ENCODE measurements at places on chromosomes 11 and 22.

DNA sequence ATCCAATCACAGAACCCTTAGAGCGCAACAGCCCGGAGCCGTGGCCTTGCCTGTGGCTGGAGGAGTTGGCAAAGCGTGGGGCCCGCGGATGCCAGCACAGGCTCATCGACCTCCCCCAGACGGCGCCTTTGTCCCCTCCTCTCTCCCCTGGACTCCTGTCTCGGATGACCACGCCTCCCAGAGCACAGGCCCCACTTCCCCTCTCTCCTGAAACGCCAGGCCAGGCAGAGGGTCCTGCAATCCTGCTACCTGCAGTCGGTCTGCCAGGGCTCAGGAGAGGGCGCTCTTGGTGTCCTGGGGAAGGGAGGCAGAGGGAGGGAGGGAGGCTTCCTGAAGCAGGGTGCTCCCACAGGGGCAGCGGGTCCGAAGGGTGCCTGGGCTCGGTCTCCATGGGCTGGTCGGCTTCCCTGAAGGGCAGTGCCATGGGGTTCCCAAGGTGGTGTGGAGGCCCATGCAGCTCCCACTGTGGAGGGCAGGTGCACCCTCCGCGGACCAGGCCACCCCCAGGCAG lies 16.6 kb upstream of the TTLL12 start:
- DNase-seq = no peak

- DNase-seq = no peak
These were observed 94.1 kb downstream of the KCNQ1 start for GRCh38 chr11:2538951-2539350.

DNA sequence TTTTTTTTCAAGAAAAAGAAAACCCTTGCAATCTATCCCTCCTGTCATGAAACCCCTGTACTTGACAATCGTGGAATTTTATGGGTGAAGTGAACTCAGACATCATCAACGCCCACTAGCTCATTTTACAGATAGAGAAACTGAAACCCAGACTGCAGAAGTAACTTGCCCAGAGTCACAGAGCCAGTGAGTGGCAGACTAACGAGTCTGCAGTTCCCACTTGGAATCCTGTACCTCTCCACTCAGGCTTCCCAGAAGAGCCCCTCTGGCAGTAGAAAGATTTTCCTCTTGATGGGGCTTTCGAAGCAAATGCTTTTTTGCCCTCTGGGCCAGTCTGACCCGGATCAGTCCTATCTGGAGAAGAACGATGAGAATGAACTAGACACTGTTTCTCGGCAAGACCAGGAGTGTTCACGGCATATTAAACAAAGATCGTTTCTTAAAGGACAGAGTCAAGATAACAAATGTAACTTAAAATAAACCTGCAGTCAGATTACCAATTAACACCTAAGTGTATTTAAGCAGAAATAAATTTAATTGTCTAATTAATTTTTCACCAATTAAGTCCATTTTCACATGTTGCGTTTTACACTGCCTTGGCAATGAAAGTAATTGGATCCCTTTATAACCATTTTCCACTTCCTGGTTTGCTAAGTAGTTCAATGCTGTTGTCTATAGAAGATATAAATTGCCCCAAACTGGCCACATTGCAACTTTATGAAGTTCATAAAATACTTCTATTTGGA lies 61.3 kb upstream of the CREB3L1 start:
- no peak for DNase-seq

- DNase-seq = no peak
These were observed 51.1 kb downstream of the IGSF9B start for GRCh38 chr11:133905677-133906156.

DNA sequence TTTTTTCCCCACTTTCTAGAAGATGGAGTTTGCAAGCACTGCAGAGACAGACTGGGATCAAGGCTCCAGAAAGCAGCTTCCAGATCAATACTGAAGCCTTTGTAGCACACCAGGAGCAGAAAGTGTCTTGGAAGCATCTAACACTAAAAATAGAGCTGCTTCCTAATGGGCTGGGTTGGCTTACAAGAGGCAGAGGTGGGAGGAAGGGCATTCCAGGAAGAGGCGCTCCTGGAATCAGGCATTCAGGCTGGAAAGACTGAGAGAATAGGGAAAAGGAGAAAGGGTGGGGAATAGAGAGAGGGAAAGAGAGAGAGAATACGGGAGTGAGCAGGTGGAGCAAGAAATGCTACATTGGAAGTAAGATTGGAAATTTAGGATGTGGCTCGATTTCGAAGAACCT lies 395.9 kb downstream of the OPCML start:
- DNase-seq = no peak

DNA sequence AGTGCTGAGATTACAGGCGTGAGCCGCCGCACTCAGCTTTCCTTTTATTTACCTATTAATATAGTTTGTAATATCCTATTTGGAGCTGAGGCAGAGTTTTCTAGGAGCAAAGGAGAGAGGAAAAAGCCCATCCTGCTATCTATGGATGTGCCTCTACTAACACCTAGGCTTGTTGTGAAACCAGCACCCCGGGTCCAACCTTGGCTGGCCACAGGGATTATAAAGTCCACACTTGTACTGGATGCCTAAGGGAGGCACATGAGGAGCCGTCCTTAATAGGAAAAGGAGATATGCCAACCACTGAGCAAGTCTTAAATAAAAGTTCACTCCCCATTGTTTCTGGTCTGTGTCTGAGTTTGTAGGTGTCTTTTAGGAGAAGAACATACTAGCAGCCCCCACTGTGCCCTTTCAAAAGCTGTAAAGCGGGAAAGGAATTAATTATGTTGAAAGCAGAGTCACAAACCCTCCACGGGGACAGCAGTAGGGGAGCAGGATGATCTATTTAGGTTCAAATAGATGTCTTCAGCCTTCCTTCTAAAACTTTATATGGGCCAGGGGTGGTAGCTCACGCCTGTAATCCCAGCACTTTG lies 29.3 kb downstream of the RRP7A start:
- no peak for DNase-seq

- no peak for DNase-seq
These were observed 17.1 kb downstream of the USH1C start for GRCh38 chr11:17526931-17527627.

- no peak for DNase-seq
These were observed 27.6 kb upstream of the EXPH5 start for GRCh38 chr11:108620958-108621772.

DNA sequence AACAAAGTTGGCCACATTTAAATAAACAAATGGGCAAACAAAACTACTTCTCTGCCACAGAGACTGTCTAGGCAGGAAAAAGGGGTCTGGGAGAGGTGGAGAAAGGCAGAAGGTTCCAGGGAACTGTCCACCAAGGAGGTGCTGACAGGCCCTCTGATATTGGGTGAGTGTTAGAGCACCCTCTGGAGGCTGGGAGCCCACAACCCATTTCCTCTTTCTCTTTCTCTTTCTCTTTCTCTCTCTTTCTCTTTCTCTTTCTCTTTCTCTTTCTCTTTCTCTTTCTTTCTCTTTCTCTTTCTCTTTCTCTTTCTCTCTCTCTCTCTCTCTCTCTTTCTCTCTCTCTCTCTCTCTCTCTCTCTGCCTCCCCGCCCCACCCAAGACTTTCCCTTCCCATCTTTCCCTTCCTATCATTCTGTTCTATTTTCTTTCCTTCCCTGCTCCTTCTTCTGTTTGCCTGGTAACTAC lies 912.8 kb downstream of the DLG2 start:
- peak; percentile 15 for DNase-seq

DNA sequence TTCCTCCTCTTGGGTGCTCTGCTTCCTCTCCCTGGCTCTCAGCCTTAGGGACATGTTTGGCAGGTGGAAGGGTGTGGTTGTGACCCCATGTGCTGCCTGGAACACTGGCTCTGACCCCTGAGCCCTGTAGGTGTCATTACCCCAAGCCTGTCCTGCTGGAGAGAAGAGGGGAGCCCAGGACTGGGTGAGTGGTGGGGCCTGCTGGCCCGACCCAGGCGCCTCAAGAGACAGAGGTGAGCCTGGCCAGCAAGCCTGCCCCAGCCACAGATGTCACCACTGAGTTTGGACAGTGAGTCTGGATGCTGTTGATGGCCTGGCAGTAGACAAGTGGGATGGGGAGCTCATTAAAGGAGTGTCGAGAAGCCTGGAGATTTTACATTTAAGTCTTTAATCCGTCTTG lies 1112.2 kb downstream of the BRD1 start:
- DNase-seq = no peak

- DNase-seq = peak; percentile 39
These were observed 56.9 kb downstream of the PACS1 start for GRCh38 chr11:66126808-66127555.

- no peak for DNase-seq
These were observed 1.0 kb upstream of the ATG2A start for GRCh38 chr11:64918017-64918416.

DNA sequence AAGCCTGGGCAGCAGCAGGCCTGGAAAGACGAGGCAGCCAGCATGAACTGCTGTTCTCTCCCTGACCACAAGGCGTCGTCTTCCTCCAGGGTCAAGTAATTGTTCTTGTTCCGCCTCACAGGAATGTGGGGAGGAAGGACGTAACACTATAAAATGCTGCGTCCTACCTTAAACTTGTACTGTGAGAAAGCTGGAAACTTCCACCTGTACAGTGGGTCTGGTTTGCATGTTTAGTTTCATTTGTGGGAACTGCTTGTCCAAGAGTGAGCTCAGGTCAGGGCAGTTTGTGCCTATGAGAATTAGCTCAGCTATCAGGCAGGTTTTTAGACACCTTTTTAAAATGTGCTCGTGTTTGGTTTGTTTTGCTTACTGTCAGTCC lies 55.2 kb downstream of the PANX1 start:
- peak; percentile 55 for DNase-seq

DNA sequence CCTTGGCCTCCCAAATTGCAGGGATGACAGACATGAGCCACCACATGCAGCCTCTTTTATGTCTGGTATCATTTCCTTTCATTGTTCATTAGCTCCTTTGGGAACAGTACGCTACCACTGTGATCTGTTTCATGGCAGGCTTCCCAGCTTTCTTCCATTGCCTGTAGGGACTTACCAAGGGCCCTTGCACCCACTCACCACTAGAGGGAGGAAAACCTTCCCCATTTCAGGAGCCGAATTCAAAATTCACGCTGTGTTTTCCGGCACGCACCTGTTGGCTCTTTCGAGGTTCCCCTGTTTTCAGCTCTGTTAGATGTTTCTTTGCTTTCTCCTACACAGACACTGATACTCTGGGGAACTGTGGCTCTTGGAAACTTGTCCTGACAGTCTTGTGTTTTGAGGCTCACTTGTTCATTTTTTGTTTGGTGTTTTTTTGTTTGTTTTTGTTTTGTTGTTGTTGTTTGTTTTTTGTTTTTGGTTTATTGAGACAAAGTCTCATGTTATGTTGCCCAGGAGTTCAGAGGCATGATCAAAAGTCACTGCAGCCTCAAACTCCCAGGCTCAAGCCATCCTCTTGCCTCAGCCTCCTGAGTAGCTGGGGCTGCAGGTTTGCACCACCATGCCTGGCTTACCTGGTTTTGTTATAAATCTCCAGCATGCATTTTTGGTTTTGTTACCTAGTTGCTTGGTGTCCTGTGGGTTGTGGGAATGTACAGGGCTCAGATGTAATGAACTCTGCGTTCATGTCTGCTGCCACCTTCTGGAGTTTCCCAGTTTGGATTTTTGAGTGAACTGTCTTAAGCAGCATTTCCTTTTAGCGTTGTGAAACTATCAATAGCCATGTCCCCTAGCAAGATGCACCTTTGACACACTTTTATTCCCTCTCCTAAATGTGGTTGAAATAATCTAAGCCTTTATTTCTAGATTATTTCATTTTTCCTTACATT lies 2.3 kb downstream of the KRTAP5-11 start:
- peak; percentile 61 for DNase-seq

DNA sequence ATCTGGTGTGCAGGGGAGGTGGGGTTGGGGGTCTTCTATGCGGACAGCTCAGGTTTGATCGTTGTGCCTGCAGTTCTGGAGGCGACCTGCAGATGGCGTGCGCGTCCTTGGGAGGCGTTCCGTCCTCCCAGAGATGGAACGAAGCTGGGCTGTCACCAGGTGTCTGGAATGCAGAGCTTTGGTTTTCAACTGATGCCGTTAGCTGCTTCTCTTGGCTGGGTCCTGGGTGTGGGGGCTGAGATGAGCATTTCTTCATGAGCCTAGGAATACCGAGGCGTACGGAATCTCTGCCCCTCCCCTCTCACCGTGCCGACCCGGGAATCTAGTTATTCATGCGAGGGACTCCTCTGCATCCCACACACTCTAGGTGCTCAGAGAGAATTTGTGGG lies 98.6 kb downstream of the CEP164 start:
- DNase-seq = peak; percentile 72

DNA sequence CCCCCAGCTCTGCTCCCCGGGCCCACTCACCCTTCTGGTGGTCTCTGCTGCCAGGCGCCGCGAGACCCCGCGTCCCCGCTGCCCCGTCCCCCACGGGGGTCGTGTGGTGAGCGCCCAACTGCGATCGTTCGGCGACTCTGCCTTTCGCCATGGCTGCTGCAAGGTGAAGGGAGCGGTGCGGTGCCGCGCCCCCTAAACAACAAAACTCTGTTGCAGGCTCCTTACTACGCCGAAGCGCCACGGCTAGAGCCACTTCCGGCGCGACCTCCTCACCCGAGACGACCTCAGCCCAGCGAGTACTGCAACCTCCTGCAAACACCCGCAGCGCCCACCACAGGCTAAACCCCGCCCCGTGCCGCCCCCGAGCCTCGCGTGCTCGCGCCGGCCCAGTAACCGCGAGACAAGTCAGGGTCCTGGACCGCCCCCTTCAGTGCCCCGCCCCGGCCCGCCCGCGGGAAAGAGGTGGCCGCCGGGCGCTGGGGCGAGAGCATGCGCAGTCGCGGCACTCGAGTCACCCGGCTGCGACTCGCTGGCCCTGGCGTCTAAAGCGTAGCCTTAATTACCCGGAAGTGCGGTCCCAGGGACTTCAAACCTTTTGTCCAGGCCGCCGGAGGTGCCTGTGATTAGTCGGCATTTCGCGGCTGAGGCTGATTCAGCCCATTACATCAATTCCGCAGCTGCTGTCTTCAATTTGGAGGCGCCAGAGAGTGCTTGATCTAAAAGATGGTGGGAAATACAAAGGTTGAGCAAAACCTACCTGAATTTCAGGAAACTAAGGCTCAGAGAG lies at the start of gene TMEM41B:
Gene TMEM41B (minus strand): TSS at position 303 of the 787 bp plus-strand sequence. CDS start 152 bp downstream, at position 151.
- peak; percentile 99 for DNase-seq

GRCh38 chr11:36364551-36365325 lies 68.7 kb downstream of the PRR5L start:
- peak; percentile 27 for DNase-seq

GRCh38 chr11:12075822-12076821 lies 34.3 kb upstream of the MICAL2 start:
- DNase-seq = peak; percentile 75

- DNase-seq = no peak
These were observed 12.0 kb downstream of the P2RY6 start for GRCh38 chr11:73284106-73284505.
